Neural progenitor cell (in vitro differentiated cells): ENCODE measurements at places on chromosomes 12 and 14. TPM values are rescaled to one million over a fixed set of nuclear protein-coding genes. Genes with fewer than 3 reads are reported as not detected.

GRCh38 chr12:101078536-101079285 lies 131.3 kb downstream of the SLC5A8 start:
- no peaks in the 10 kb centered on the region for H3K4me1 ChIP-seq
- H3K27me3 ChIP-seq, result no peaks in the 10 kb centered on the region
- H3K36me3 ChIP-seq, result no peaks in the 10 kb centered on the region
- no peak for DNase-seq
- H3K4me3 ChIP-seq, result no peak overlapping the region

DNA sequence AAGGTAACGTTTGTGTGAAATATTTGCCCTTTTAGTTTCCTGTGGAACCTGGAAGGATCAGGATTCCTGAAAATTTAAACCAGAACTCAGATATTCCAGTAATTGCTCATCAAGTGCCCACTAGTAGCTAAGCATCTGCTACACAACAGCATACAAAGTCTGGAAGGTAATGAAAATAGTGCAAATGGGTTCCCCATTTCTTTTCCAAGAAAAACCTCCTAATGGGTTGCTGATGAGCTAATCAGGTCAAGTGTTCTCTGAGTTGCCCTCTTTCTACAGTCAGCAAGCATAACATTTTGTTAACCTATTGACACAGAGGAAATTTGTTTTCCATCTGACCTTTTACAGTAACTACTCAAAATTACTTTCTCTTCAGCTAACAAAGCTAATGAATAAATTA lies 83.6 kb upstream of the PMCH start:
- H3K27ac ChIP-seq, result no peak overlapping the region
- no peaks in the 10 kb centered on the region for H3K27me3 ChIP-seq
- H3K36me3 ChIP-seq, result no peaks in the 10 kb centered on the region
- DNase-seq, result no peak
- no peak overlapping the region for H3K4me3 ChIP-seq
- H3K4me1 ChIP-seq, result no peaks in the 10 kb centered on the region

DNA sequence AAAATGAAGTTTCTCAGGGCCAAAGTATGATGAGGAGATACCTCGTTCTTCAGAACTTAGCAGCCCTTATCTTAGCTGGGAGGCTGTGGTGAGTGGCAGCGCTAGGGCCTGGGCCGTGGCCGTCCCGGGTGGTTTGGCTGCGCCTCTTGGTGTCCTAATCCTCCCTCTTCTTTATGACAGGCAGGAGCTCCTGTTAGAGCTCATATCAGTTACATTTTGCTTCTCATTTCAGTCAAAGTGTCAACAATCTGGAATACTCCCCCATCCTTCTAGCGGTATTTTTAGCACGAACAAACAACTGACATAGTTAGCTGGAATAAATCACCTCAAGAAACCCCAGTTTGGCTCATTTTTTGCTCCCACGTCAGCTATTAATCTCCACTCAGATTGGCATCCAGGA lies 188.8 kb downstream of the TTC7B start:
- H3K27me3 ChIP-seq, result no peaks in the 10 kb centered on the region
- H3K4me3 ChIP-seq, result no peak overlapping the region

The TAOK3 gene
- 1.1 and 1.7 TPM in 2 replicates for total RNA-seq

The KCNJ8 gene
- total RNA-seq, result 0.06 TPM in 1 of 2 replicates, not detected in the other

DNA sequence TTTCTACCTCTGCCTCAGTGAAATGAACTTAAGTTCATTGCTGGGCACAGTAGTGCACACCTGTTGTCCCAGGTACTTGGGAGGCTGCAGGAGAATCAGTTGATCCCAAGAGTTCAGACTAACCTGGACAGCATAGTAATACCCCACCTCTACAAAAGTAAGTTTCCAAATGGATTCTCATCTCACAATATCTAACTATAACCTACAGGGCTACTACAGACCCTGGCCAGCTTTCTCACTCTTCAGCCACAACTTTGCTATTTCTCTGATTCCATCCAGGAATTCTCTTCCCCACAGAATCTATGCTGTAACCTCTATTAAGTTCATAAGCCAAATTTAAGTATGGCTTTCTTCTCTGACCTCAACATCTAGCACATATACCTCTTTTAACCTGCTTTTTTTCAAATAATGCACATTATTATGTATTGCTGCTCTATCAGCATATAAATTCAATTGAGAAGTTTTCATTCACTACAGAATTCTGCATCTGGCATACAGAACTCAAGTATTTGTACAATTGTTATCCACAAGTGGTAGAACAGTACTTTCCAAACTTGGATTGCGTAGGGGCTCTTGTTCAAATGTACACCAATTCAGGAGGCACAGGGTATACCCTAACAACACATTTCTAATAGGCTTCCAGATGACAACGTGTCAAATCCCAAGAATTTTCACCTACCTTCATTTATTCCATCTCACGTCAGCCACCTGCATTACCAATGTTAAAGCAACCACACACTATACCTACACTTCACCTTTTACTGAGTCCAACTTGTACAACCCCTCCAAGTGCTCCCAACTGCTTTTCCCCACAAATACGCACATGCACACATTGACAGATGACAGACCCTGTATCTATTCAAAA lies 3.8 kb downstream of the RPS29 start:
- no peak for DNase-seq
- H3K4me1 ChIP-seq, result peaks cover 6% of the 10 kb centered on the region
- no peak overlapping the region for H3K4me3 ChIP-seq
- H3K27ac ChIP-seq, result no peak overlapping the region

- H3K4me3 ChIP-seq, result no peak overlapping the region
- no peaks in the 10 kb centered on the region for H3K4me1 ChIP-seq
- no peaks in the 10 kb centered on the region for H3K36me3 ChIP-seq
- no peak for DNase-seq
- no peak overlapping the region for H3K27ac ChIP-seq
Measured at GRCh38 chr14:88911809-88912208, 87.4 kb downstream of the TTC8 start.

The AHNAK2 gene
- total RNA-seq, result 0.77 and 1.3 TPM in 2 replicates

The TOMM20L gene
- not detected in 2 replicates for total RNA-seq

The HHIPL1 gene
- total RNA-seq, result 0.32 and 1.2 TPM in 2 replicates

GRCh38 chr14:74630881-74631690 lies 19.0 kb upstream of the LTBP2 start:
- no peak overlapping the region for H3K27ac ChIP-seq
- peaks cover 18% of the 10 kb centered on the region for H3K4me1 ChIP-seq
- H3K27me3 ChIP-seq, result no peaks in the 10 kb centered on the region
- H3K4me3 ChIP-seq, result no peak overlapping the region

DNA sequence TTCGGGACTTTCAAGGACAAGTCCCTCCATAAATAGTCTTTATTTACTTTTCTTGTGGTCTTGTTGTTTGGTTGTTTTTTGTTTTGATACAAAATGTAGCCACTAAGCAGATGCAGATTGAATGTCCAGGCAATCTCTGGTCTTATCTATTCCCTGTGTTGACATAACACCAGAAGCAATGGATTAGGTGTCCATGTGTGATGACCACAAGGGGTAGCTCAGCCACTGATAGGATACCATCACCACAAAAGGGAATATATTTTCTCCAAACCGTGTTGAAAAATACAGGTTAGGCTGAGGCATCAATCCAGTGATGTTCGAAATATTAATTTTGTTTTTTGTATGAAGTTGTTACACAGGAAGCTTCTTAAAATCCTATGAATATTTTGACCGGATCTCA lies 196.3 kb downstream of the EPS8 start:
- H3K27me3 ChIP-seq, result peaks cover 7% of the 10 kb centered on the region
- no peak overlapping the region for H3K4me3 ChIP-seq
- H3K36me3 ChIP-seq, result no peaks in the 10 kb centered on the region
- peaks cover 4% of the 10 kb centered on the region for H3K4me1 ChIP-seq

The ANKS1B gene
- total RNA-seq, result 4.5 and 7.9 TPM in 2 replicates

The KRT3 gene
- not detected in 2 replicates for total RNA-seq

DNA sequence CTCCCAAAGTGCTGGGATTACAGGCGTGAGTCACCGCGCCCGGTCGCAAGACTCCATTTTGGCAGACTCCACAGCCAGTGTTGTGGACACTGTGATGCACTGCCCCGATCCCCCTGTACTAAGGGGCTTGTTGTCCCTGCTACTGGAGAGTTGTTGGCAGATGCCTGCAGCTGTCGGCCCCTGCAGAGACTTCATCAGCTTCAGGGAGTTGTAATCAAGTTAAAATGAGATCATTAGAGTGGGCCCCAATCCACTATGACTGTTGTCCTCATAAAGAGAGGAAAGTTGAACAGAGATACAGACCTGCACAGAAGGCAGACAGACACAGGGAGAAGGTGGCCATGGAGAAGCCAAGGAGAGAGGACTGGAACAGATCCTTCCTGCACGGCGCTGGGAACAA lies 23.7 kb upstream of the TUBA1A start:
- no peak for DNase-seq
- no peaks in the 10 kb centered on the region for H3K36me3 ChIP-seq
- H3K27ac ChIP-seq, result no peak overlapping the region

The GALNT6 gene
- total RNA-seq, result 1.5 TPM in 1 of 2 replicates, not detected in the other

The BEGAIN gene
- total RNA-seq, result 4.0 and 13.4 TPM in 2 replicates

The CABP1 gene
- total RNA-seq, result 0.47 and 1.6 TPM in 2 replicates

DNA sequence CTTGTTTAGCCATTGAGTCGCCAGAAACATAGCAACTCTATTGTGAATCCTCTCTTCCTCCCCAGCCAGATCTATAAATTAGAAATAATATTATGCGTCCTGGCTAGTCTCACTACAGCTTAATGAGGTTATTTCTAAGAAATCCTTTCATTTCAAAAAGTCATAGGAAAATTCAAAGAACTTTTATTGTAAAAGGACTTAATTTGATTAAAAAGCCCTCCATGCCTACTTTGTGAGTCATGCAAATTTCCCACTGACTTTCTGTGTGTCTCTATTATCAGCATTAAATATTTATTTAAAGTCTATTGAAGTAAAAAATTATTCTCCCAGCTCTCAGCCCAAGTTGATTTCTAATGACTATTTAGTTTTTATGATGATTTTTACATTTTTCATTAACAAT lies 160.7 kb downstream of the PHLDA1 start:
- H3K4me1 ChIP-seq, result no peaks in the 10 kb centered on the region
- no peak overlapping the region for H3K27ac ChIP-seq
- H3K4me3 ChIP-seq, result no peak overlapping the region
- no peaks in the 10 kb centered on the region for H3K27me3 ChIP-seq
- no peaks in the 10 kb centered on the region for H3K36me3 ChIP-seq

DNA sequence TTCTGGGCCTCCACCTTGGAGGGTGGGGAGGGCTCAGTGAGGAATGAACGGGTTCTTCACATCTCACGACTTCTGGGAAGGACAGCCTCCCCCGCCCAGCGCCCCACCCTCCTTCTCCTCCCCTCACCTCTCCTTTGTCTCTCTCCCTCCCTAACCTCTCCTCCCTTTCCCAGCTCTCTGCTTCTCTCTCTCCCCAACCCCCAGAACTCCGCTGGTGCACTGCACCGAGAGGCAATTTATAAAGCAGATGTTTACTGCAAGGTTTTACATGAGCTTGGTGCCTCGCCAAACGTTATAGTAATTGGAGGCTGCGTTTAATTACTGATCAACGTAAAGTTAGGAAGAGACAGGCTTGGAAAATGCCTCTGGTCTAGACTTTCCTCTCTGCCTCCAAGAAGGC lies 42.9 kb upstream of the FAM222A start:
- DNase-seq, result peak; percentile 41
- H3K27ac ChIP-seq, result peak overlapping the region; percentile 75
- H3K4me3 ChIP-seq, result no peak overlapping the region

The GPX2 gene
- total RNA-seq, result not detected in 2 replicates

- H3K4me1 ChIP-seq, result peaks cover 9% of the 10 kb centered on the region
- DNase-seq, result no peak
Measured at GRCh38 chr12:79114896-79115295, 250.3 kb downstream of the SYT1 start.

DNA sequence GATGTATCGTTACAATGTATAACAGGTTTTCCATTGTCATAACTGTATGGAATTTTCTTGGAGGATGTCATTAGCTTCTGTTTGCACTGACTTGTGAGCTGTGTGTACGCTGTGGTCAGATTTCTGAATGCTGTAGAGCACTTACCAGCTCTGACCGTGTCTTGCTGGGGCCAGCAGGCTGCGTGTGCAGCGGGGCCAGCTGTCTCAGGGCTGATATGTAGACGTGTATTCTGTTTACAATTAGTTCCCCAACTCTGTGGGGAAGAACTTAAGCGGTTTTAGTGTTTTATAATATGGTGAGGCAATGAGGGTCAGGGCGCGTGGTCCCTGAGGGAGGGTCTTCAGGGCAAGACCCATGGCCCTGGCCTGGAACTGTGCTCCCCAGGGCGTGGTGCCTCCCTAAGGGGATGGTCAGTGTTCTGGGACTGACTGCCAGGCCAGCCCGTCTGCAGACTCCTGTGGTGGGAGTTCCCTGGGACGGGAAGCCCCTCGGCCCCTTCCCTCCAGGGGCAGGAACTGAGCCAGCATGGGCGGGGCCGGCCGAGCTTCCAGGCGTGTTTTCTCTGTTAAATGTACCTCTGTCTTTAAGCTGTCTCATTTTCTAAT lies 18.7 kb downstream of the XRCC3 start:
- H3K4me1 ChIP-seq, result peaks cover 4% of the 10 kb centered on the region
- H3K27me3 ChIP-seq, result no peaks in the 10 kb centered on the region
- H3K36me3 ChIP-seq, result no peaks in the 10 kb centered on the region
- H3K27ac ChIP-seq, result peak overlapping the region; percentile 58

DNA sequence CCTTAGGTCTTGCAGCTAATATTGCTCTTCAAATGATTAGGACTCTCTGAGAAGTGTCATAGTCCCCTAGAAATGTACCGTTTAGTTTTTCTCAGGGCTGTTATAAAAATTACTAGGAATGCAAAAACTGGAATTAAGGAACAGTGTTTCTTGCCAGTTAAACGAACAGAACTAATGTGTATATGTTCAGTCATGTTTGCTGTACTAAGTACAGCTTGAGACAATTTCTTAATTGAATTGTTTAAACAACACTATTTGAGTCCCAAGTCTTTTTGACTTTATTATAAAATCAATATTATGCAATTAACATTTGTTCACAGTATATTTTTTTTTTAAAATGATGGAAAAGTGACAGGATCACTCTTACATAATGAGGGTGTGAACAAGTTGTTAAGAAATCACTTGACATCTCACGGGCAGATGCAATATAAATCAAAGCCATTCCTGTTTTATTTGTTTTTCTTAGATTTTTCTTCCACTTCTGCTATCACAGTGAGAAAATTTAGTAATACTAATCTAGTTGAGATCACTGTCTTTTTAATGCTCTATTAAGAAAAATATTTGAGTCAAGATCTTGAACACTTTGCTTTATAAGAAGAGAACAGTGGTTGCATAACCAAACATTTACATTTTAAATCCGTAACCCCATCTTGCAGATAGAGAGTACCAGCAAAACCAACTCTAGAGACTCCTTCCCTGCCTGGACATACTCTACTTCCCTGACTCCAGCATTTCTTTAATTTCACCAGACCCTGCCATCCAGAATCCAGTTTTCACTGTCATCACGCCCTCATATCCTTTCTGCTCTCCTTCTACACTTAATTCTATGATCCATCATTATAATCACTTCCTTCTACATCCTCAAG lies 140.7 kb upstream of the KITLG start:
- no peaks in the 10 kb centered on the region for H3K36me3 ChIP-seq
- peaks cover 25% of the 10 kb centered on the region for H3K4me1 ChIP-seq
- no peak for DNase-seq
- no peak overlapping the region for H3K4me3 ChIP-seq
- H3K27ac ChIP-seq, result no peak overlapping the region

DNA sequence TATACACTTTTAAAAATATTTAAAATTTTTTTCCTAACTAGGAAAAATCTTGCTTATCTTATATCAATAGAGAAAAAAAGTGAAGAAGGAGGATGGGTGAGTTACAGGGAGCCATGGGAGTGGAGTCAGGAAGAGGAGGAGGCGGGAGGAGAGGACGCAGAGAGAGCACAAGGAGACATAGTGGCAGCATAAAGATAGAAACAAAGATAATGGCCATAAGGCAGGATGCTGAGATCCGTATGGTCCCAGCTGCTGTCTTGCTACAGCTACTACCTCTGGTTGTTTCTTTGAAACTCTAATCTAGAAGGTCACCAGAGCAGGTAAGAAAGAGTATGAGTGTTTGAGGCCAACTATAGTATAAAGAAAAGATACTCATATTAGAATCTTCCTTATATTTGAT lies 2.6 kb upstream of the SOX5 start:
- peaks cover 23% of the 10 kb centered on the region for H3K4me1 ChIP-seq
- H3K27me3 ChIP-seq, result no peaks in the 10 kb centered on the region
- DNase-seq, result no peak
- H3K4me3 ChIP-seq, result no peak overlapping the region
- no peaks in the 10 kb centered on the region for H3K36me3 ChIP-seq
- H3K27ac ChIP-seq, result no peak overlapping the region
